Lung (tissue), 17 donors: ENCODE measurements at places on chromosomes 2 and 18.

- DNase-seq: no peak
Measured at GRCh38 chr2:143652692-143653091, 523.5 kb downstream of the ARHGAP15 start.

DNA sequence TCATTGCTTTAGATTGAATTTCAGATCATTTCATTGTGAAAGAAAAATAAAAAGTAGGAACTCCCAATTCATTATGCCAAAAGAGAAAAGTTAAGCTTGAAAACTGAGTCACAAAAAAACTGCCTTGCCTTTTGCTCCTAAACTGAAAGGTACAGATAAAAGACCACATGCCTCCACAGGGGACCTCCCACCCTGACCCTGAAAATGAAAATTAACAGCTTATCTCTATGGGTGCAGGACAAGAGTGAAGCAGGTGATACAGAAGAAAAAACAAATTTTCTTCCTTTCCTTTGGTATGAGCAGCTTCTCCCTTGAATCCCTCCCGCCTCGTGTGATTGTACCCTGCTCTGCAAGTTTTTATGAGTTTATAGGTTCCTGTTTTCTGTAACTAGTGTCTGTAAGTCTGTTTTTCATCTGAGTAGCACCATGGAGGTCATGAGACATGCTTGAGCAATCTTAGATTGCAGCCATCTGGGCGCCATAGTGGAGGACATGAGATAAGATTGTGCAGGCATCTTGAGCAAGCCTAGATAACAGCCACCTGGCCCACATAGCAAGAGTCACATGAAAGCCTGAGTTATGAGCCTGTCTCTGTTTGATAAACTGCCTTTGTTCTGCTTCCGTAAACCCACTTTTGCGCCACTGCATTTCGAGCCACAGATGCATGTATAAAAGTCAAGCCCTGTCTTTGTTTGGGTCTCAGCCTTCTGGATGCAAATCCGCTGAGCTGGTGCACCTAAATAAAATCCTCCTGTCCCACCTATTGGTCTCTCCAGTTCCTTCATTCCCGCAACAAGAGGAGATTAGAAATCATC is 56.2 kb upstream of the DYNC1I2 start:
- no peak for DNase-seq

GRCh38 chr2:11396467-11397445 is 52.3 kb upstream of the ROCK2 start:
- peak; percentile 60 for DNase-seq

DNA sequence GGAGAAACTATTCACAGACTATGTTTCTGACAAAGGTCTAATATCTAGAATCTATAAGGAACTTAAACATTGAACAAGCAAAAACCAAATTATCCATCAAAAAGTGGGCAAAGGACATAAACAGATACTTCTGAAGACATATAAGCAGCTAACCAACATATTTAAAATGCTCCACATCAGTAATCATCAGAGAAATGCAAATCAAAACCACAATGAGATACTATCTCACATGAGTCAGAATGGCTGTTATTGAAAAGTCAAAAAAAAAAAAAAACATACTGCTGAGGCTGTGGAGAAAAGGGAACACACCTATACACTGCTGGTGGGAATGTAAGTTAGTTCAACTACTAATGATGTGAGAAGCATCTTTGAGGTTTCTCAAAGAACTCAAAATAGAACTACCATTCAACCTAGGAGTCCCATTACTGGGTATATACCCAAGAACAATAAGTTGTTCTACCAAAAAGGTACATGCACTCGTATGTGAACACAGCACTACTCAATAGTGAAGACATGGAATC is 220.4 kb upstream of the TFPI start:
- no peak for DNase-seq

DNA sequence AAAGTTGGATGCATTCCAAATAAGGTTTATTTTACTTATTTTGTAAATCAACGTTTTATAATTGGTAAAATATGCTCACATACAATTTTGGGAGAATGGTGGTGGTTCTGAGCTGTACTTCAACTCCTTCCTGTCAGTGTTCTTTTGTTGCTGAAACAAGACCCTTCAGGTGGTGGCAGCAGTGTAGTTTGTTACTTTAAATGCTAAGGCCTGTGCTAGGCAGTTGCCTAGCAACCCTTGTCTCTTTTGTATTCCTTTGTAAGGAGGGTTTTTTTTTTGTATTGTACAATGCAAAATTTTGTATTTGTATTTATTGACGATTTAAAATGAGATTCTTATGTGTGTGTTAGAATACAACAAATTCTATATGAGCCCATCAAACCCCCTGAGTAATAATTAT is 166.0 kb upstream of the FAM98A start:
- DNase-seq: no peak

DNA sequence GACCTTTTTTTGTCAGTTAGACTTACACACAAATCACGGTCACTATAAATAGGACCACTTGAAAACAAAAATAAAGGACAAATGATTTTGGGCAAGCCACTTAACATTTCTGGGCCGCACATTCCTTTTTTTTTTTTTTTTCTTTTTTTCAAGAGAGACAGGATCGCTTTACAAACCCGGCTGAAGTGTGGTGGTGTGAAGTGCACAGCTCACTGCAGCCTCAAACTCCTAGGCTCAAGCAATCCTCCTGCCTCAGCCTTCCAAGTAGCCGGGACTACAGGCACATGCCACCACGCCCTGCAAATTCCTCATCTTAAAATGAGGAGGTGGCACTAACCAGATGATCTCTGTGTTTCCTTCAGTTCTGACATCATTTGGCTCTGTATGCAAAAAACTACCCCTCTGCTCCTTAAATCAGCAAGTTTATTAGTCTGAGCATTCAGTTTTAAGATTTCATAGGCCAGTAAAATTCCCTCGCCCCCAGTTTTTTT is 28.3 kb upstream of the MRO start:
- DNase-seq: no peak

- no peak for DNase-seq
Measured at GRCh38 chr2:160836755-160837154, 323.5 kb upstream of the TANK start.

- no peak for DNase-seq
Measured at GRCh38 chr2:20595439-20596192, 55.3 kb downstream of the HS1BP3 start.

- no peak for DNase-seq
Measured at GRCh38 chr18:70135604-70136003, 69.9 kb downstream of the RTTN start.

DNA sequence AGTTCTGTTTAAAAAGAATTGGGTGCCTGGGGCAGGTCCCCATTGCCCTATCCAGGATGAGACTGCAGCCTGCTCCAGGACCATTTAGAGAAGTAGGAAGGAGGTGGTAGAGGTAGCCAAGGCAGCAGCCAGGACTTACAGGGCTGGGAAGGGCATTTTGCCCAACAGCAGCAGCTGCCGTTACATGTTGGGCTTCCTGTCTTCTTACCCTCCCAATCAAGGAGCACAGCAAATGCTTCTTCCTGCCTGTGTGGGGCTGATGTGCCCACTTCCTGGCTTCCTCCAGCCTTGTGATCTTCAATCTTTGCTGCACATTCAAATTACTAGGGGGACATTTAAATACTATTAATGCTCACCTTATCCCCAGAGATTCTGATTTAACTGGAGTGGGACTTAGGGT is 112.0 kb downstream of the QPCT start:
- no peak for DNase-seq

DNA sequence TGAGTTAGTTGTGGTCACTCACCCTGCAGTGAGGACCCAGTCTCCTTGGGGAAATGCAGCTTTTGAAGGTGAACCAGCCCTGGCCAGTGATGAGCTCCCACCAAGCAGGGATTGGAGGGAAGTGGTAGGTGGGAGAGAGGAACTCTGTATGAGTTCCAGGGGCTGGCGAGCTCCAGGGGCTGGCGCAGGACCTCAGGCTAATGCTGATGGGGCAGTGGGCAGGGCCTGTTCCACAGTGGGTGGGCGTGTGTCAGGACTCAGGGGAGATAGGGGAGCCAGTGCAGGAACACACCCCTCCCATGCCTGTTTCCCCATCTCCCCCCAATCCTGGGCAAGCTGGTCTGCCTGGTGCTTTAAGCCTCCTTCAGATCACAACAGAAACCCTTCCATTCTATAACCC is 208.4 kb downstream of the DYSF start:
- DNase-seq: no peak

GRCh38 chr2:128552806-128553551 is 234.3 kb upstream of the HS6ST1 start:
- DNase-seq: no peak

- DNase-seq: no peak
Measured at GRCh38 chr18:44135741-44136140, 544.9 kb upstream of the SETBP1 start.

GRCh38 chr2:68943581-68944568 is 8.8 kb downstream of the GKN2 start:
- peak; percentile 89 for DNase-seq

DNA sequence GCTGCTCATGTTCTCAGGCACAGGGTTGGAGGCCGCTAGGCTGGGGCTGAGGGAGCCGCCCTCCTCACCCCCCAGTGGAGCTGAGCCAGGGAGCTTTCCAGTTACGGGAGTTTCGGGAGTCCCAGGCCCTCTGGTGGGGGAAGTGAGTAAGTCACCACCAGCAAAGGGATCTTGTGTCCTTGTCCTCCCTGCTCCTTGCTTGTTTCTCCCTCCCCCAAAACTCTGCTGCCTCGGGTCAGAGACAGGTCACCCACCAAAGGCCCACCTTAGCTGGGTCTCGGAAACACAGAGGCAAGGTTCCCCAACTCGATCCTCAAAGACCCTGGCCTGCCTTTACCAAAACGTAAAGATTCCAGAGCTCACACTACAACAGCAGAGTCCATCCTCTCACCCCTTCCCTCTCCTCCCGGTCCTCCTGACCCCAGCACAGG is 60.5 kb upstream of the POMC start:
- peak; percentile 90 for DNase-seq

DNA sequence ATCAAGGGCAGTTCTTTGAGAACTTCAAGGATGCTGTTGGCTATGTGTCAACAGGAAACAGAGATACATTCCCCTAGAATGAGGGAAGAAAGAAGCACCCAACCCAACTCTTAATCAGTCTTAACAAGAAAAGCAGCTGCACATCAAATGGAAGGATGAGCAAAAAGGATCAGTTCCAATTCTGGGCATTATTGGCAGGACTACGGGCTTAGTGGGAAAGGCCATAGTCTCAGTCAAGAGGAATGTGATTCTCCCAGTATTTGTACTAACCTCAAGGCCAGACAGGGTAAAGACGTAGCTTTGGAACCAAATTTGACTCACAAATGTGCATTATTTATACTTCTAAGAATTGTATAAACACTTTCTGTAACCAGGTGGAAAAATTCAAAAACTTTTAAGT is 18.2 kb downstream of the BMP10 start:
- no peak for DNase-seq

GRCh38 chr2:121699421-121700333 is 37.0 kb downstream of the NIFK start:
- no peak for DNase-seq

- DNase-seq: no peak
Measured at GRCh38 chr18:8603663-8604520, 5.3 kb upstream of the RAB12 start.

DNA sequence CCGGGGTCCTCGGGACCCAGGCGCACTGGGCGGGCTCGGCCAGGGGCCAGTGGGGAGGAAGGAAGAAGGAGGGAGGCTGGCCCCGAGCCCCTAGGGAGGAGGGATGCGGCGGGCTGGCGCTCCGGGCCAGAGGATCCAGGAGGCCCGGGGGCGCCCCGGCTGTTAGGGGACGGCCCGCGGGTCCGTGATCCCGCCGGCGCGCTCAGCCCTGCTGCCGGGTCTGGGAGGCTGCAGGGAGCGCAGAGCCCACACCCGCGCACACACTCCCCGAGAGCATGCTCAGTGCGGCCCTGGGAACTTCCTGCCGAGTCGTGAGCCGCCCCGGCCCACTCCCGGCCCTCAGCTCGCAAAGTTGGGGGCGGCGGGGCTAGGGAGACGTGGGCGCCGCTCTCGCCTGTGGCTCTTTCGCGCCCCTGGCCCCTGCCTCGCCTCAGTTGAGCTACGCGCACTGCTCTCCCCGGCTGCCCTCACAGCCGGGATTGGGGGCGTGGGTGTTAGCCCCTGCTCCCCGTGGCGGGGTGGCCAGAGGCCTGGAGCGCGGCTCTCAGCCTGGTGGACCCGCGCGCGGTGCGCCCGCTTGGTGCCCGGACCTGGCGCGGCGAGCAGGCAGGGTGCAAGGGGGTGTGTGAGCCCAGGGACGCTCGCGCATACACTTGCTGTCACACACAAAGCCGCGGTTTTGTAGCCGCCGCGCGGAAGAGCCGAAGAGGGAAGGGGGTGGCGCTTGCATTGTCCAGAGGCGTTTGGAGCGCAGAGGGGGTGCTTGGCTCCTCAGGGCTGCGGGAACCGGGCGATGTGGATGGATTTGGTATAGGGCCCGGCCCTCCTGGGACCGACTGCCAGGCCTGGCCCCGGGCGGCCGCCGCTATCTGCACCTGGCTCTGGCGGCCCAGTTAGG is 132.9 kb upstream of the MGAT5 start:
- peak; percentile 72 for DNase-seq

DNA sequence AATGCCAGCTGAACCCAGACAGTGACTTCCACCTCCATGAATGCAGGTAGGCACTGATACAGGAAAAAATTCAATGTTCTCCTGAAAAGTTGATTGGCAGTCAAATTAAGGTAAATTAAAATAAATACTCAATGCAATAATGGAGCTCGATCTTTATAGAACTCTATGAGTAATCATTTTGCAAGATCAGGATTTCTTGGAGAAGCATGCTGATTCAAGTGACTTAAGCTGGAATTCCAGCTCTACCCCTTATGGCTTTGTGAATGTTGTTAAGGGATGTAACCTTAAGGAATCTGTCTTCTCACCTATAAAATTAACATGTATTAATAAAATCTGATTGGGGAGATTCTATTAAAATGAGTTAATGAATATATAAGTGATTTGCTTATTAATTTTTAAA is 145.1 kb downstream of the QPCT start:
- DNase-seq: no peak

DNA sequence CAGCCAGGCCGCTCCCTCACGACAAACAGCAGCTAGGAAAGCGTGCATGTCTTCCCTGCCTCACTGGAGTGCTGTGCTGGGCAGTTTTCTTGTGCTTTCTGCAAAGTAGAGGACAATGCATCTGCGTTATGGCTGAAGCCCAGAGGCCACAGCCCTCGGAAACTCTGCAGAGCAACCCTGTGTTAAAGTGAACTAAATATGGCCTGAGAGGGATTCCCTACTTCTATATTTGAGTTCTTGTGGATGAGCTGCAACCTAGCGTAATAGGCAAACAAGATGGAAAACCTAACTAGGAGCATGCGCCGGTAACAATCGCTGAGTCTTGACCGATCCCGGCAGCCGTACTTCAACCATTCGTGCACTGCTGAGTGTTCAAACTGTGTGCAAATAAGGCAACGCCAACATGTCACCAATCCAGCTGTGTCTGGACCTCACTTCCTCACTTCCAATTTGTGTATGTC is 471.9 kb upstream of the HS6ST1 start:
- no peak for DNase-seq
